Stimulated activated CD4-positive, alpha-beta T cell treated with anti-CD3 and anti-CD28 coated beads, Interleukin-1b, Interleukin-23, amount 100 ng/mL, for 48 hours (primary cell): ENCODE measurements at places on chromosomes 16 and 17.

GRCh38 chr16:6964679-6965078, 368.0 kb upstream of the RBFOX1 start:
- no peak for DNase-seq

DNA sequence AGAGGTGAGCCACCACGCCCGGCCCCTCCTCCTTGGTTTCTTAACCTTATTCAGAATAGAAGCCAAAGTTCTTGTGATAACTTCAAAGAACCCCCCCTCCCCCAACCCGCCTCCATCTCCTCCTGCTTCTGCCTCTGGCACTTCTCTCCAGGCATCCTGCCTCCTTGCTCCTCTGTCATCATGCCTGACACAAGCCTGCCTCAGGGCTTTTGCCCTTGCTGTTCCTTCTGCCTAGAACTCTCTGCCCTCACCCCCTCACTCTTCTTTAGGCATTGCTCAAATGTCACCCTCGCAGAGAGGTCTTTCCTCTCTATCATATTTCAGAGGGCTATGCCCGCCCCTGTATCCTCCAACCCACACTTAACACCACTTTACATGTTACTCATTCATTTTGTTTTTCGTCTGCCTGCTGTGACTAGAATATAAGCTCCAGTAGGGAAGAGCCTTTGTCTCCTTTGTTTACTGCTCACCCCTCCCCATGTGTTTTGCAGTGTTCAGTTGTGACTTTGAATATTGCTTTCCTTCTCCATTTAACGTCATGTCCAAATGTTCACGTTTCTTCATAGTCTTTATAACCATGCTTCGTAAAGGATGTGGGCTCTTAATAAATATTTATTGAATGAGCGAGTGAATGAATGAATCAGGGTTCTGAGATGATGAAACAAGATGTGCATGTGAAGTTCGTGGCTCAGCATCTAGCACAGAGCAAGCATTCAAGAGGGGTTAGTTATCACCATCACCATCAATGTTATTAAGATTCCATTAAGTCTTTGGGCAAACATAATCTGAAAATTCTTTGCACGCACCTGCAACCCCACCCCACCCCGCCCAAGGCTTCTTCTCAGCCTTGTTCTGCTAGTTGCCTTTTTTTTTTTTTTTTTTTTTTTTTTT, 186.2 kb upstream of the WSCD1 start:
- no peak for DNase-seq

DNA sequence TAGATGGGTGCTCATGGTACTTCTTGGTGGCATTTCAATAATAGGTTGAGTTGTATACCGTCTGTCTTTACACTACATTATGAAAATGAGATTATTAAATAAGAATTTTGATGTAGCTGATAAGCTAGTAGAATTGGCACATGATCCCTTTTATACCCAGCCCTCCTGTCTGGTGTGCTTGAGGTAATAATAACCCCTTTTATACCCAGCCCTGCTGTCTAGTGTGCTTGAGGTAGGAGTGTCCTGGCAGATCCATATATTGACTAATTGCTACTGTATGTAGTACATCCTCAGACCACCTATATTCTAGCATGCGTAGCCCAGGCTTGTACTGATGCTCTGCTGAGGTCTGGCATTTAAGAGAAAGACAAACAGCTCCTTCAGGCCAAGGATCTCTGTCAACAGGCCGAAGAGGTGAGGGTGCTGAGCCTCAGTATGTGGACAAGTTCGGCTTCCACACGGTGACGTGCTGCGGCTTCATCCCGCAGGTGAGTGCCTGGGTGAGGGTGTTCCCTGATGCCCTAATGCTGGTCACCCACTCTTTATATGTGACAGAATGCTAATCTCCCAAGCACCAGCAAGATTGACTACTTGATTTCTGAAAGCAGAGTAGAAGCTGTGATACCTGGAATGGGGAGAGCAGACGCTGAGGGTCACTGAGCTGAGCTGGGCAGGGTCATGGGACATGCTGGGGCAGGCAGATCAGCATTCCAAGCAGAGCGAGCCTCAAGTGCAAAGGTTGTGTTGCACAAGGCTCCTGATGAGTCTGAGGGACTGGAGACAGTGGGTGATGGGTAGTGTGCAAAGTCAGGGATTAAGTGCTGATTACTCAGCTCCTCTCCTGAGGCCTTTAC, 5.7 kb downstream of the FN3K start:
- DNase-seq: no peak

DNA sequence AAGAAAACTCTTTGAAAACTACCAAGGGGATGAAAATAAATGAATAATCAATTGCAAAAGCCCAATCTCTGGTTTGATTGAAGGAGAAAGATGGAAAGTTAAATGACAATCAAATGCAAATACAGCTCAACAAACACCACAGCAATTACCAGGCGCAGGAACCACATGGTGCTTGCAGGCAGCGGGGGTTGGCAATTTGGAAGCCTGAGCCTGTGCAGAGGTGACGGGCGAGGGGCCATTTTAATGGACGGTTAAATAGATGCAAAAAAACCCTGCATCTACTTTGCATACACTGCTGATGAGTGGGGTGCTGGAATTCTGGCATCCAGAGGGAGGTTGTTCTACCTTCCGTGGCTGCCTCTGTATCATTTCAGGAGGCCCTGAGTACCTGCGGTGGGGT, 4.8 kb upstream of the SEZ6 start:
- no peak for DNase-seq

- DNase-seq: no peak
These were observed 173.8 kb downstream of the RPTOR start for GRCh38 chr17:80718428-80718827.

DNA sequence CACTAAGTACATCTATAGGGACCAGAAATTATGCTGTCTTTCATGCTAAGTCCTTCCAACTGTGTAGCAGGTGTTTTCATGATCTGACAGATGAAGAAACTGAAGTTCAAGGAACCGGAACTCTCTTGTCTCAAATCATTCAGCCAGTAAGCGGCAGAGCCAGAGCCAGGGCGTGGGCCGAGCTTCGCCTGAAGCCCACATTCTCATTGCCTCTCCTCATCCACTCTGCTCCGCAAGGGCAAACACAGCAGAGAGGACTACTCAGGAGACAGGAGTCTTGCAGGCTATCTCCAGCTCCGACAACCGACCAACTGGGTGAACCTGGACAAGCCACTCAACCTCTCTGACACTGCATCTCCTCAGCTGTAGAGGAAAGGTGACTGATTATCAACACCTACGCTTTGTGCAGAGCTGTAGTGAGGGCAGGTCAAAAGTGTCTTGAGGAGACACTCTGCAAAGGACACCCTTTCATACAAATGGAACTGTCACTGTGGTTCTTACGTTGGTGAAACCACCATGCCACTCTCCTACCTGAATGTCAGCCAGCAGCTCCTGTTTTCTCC, 72.9 kb downstream of the CYTH1 start:
- no peak for DNase-seq
